ENCODE measurements at places on chromosomes 3 and 15. TPM values are rescaled to one million over a fixed set of nuclear protein-coding genes. Genes with fewer than 3 reads are reported as not detected.

GRCh38 chr3:165339753-165340152 lies 143.6 kb upstream of the SLITRK3 start:
- no peak for DNase-seq

- no peak for DNase-seq
Measured at GRCh38 chr3:81864272-81864671, 102.8 kb upstream of the GBE1 start.

DNA sequence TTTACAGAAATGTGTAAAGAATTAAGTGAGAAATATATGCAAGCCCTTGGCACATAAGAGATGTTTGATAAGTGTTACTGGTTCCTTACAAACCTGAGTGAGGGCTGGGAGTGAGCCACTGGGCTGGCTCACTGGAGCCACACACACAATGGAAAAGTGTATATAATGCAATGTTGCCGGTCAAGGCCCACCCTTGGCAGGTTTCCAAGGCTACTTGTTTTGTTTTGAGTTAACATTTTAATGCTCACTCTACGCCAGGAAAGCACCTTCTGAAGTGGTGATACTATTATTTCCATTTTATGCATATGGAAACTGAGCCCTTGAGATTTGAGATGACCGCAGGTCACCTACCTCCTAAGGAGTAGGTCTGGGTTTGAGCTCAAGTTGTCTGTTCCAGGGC lies 71.8 kb upstream of the FHIT start:
- no peak for DNase-seq

DNA sequence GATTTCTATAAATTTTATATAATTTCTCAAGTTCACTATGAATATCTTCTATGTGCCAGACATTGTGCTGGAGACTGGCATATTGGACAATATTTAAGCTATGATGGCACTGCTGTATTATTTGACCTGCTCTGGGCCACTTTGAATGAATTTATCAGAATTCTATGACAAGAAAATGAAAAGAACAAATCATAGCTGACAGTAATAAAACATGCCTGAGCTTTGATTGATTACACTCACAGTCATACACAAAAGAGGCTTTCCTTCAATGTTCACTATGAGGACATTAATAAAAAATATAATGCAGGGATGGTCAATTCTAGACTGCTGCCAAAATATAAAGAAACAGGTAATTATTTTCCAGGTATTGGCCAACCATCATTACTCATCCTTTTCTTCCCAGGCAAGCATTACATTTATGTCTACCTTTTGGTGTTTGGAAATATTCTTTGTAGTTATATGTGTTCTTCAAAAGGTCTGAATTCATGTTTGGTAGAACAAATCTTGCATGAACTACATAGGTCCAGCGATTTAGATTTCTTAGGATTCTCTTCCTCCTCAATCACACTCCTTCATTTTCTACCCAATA lies 81.0 kb upstream of the ALCAM start:
- no peak for DNase-seq

GRCh38 chr3:159356606-159357005 lies 554.8 kb downstream of the MFSD1 start:
- DNase-seq: no peak

- DNase-seq: no peak
Measured at GRCh38 chr3:160685144-160685766, 8.3 kb downstream of the ARL14 start.

Gene AZI2
- 107 TPM for total RNA-seq

- DNase-seq: peak; percentile 5
Measured at GRCh38 chr3:106728315-106729098, 648.7 kb upstream of the CCDC54 start.

GRCh38 chr3:179452872-179453271 lies 1.6 kb upstream of the GNB4 start:
- DNase-seq: no peak

- DNase-seq: no peak
Measured at GRCh38 chr3:154095832-154096421, 25.3 kb upstream of the ARHGEF26 start.

DNA sequence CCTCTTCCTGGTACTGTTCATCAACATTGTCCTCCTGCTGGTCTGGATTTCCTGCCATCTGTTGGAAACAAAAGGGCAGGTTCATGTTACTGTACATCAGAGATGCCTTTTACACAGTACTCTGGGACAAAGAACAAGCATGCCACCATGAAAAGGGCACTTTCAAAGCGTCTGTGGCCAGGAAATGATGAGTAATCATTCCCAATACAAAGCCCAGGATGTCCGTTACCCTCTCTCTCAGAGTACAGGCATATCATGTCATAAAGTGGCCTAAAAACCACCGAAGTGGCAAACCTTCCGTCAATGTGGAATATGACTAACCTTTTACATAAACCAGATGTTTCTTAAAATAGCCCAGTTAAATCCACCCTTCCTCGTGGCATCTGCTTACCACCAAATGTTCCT lies 71.2 kb downstream of the GOLIM4 start:
- peak; percentile 50 for DNase-seq

- no peak for DNase-seq
Measured at GRCh38 chr3:136838641-136839555, 20.0 kb downstream of the SLC35G2 start.

Gene P2RY12
- not detected for total RNA-seq

GRCh38 chr15:93302080-93302765 lies 213.2 kb upstream of the RGMA start:
- no peak for DNase-seq

- DNase-seq: no peak
Measured at GRCh38 chr3:104392327-104392726, 974.4 kb upstream of the ALCAM start.

GRCh38 chr3:46496746-46497555 lies 825 bp upstream of the RTP3 start:
- no peak for DNase-seq

DNA sequence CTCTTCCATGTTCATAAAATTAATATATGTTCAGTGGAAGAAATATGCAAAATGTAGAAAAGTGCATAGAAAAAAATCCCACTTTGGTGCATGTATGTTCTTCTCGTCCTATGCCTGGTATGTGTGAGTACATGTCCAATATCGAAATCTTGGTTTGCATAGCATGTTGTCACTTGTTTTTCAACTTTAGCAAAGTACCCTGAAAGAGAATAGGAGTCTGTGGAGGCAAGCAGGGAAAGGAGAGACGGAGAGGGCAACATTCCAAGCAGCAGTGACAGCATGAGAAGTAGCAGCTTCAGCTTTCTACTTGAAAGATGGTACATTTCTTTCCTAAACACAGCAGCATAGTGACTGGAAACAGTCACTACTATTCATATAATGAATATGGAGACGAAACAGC lies 56.8 kb upstream of the CACNA2D3 start:
- DNase-seq: no peak

Gene NAALADL2
- total RNA-seq: 1.2 TPM

Gene LDHAL6B
- total RNA-seq: not detected

- no peak for DNase-seq
Measured at GRCh38 chr3:128313071-128313725, 153.5 kb downstream of the DNAJB8 start.

Gene KY
- not detected for total RNA-seq

- no peak for DNase-seq
Measured at GRCh38 chr3:4587061-4587837, 94.1 kb downstream of the ITPR1 start.

Gene GPR62
- total RNA-seq: not detected

GRCh38 chr3:140251678-140252077 lies 316.7 kb downstream of the CLSTN2 start:
- DNase-seq: peak; percentile 74

GRCh38 chr3:197503652-197504051 lies 52.1 kb downstream of the BDH1 start:
- DNase-seq: peak; percentile 45

- no peak for DNase-seq
Measured at GRCh38 chr15:35139822-35140221, 54.7 kb upstream of the NANOGP8 start.

DNA sequence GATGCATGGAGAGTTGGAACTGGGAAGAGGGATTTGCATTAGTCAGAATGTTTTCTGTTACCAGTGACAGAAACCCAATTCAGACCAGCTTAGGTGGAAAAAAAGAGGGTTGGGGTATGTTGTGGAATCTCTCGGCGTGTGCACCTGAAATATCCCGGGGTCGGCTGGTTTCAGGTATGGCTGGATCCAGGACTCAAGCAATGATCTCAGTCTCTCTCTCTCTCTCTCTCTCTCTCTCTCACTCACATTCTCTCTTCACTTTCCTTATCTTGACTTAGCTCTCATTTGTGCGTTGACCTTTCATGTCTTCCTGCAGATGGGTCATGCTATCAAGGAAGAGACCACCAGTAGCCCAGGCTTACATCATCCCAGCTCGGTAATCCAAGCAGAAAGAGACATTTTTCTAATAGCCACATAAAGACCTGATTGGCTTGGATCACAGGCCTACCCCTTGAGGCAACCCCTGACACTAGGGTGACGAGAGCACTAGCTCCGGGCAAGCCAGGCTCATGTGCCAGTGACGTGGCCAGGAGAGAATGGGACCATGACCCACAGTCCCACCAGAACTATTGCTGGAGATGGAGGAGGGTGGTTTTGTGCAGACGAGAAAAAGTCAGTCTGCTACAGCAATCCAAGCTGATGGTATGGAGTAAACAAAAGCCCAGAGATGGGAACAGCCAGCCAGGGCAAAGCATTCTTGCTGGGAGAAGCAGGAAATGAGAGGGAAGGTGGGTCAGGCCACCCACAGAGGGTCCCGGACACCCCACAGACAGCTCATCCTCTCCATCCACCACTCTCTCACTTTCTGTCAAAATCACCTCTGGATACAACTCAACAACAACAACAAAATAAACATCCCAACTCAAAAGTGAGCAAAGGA lies 91.7 kb downstream of the CHSY1 start:
- DNase-seq: no peak

Gene SEMA3G
- 0.10 TPM for total RNA-seq

- no peak for DNase-seq
Measured at GRCh38 chr15:67135494-67135893, 70.1 kb downstream of the SMAD3 start.

DNA sequence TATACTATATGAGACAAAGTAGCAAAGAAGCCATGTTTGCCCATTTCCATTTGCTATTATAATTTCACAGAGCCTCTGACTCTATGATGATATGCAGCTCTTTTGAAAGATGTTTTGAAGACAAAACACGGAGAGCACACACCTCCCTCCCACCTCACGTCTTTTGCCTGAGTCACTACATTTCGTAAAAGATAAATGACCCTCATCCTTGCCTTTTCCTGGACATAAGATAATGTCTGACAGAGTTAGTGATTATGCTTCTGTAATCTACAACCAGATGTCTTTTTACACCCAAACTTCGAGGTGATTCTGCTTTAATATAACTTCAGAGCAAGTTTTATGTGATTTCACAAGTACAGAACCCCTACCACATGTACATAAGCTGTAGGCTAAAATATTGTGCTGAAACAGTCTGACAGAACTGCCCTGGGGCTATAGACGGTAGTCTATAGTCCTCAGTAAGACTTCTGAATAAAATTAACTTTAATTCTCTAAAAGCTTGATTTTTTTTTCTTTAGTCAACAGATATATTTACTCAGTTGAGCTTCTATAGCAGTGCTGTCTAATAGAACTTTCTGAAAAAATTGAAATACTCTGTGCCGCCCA lies 99.9 kb downstream of the CD200R1L start:
- no peak for DNase-seq

Gene ECT2
- total RNA-seq: 43.9 TPM

DNA sequence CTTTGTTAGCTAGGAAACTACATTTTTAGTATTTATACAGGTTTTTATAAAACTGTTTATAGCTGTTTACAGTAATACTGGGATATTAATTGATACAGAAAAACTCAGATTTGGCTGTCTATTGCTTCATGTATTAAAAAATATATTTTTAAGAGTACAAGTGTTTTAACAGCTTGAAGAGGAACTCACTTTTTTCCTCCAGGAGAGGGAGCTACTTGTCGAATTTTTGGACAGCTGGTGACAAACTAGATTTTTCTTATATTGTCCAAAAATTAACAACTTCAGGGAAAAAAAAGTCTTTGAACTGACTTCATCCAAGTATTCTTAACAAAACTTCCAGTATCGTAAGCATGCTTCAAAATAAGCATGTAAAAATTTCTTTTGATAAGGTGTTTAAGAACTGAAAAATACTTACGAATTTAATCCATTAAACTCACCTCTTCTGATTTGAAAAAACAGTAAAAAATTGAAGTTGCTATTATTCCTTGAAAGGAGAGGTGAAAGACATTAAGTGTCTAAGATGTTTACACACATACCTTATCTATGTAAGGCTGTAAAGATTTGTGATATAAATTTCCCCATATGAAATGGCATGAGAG lies 4.0 kb downstream of the DIPK2A start:
- no peak for DNase-seq

Gene CDC25A
- 83.1 TPM for total RNA-seq

Gene WDR93
- not detected for total RNA-seq

GRCh38 chr3:196992461-196993065 lies 23.9 kb upstream of the PIGZ start:
- no peak for DNase-seq

Gene PLSCR5
- not detected for total RNA-seq

Gene STAB1
- not detected for total RNA-seq

- no peak for DNase-seq
Measured at GRCh38 chr3:150090877-150091276, 120.2 kb upstream of the PFN2 start.

Gene SYNPR
- not detected for total RNA-seq

DNA sequence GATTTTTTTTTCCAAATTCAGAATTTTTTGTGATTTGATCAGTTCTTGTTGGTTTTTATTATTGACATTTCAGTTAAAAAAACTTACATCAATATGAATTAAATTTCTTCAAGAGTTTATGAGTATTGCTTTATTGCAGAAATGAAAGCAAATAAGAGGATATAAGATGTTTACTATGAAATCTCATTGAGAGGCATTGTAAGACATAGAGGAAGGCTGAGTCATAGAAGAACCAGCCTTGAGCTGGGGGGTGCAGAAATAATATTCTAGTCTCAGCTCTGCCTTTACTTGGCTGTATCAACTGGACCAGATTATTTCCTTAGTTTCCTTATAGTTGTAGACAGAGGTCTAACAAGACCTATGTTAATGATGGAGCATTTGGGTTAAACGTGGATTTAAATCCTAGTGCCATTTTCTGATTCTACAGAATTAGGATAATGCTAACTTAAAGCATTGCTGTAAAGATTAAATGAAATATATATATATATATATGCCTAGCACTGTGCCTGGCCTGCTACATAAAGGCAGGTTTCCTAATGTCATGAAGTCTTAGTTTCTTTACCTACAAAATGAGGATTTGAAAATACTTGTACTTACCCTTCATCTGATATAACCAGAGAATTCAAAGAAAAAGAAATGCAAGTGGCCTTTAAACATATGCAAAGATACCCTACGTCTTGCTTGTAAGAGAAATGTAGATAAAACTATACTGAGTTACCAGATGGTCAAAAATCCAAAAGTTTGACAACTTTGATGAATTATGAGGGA lies 7.3 kb downstream of the FAM98B start:
- no peak for DNase-seq

- DNase-seq: no peak
Measured at GRCh38 chr3:37227870-37228549, 53.6 kb upstream of the LRRFIP2 start.

- peak; percentile 39 for DNase-seq
Measured at GRCh38 chr3:160941885-160942494, 163.2 kb downstream of the B3GALNT1 start.

- peak; percentile 25 for DNase-seq
Measured at GRCh38 chr3:73086071-73086494, 24.6 kb downstream of the EBLN2 start.

Gene ZNF106
- total RNA-seq: 86.2 TPM

All from SJCRH30 (cell line).